ENCODE measurements at places on chromosomes 6 and 20.

DNA sequence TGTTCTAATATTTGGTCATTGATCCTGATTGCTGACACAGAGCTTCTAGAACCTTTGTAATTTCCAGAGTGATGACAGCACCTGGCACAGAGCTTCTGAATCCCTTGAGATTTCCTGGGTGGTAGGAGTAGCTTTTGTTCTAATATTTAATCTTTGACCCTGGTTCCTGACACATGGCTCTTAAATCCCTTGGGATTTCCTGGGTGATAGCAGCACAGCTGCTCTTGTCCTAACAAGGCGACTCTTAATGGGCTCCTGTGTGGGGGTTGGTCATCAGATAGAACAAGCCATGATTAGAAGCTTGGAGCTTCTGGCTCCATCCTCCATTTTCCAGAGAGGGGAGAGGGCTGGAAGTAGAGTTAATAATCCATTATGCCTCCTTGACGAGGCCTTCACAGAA lies 18.4 kb downstream of the GMPR start:
- DNase-seq: no peak

DNA sequence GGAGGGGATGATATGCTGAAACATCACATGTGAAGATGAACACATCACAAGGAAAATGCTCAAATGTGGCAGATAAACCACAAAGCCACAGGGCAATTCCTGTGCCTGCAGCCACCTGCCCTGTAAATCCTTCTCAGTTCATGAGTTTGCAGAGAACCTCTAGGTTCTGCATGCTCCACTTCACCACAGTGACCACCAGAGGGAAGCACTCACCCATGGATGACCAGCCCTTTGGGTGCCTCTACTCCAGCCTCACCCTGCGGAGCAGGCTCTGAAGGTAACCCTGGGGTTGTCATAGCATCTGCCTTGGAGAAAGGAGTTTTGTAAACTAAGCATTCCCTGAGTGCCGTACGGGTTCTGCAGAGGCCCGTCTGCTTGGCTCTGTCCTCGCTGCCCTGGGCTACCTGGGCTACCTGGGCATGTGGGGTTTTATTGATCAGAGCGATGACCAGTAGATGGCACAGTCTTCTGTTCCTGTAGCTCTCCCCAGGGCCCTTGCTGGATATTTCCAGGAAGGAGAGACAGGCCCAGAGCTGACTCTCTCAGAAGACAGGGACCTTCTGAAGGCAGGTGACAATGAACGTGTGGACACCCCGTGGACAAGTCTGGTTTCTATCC lies 31.7 kb upstream of the CST1 start:
- DNase-seq: no peak

- DNase-seq: no peak
Measured at GRCh38 chr20:4542270-4542669, 179.4 kb upstream of the PRND start.

DNA sequence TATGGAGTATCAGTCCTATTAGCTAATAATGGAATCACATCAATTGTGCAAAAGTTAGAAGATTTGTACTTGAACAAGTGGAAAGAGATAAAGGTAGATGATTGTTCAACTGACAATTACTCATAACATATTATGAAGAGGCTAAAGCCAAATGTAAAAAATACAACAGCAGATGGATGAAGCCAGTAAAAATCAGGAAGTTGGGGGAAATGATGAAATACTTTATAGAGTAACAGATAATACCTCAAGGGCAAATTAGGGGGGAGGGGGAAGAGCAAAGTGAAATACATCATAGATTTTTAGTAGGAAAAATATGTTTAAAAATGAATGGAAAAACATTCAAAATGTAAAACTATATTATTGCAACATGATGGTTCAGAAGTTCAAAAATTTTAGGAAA lies 114.0 kb downstream of the PDSS2 start:
- no peak for DNase-seq

- DNase-seq: no peak
Measured at GRCh38 chr20:6663104-6663503, 104.4 kb upstream of the BMP2 start.

DNA sequence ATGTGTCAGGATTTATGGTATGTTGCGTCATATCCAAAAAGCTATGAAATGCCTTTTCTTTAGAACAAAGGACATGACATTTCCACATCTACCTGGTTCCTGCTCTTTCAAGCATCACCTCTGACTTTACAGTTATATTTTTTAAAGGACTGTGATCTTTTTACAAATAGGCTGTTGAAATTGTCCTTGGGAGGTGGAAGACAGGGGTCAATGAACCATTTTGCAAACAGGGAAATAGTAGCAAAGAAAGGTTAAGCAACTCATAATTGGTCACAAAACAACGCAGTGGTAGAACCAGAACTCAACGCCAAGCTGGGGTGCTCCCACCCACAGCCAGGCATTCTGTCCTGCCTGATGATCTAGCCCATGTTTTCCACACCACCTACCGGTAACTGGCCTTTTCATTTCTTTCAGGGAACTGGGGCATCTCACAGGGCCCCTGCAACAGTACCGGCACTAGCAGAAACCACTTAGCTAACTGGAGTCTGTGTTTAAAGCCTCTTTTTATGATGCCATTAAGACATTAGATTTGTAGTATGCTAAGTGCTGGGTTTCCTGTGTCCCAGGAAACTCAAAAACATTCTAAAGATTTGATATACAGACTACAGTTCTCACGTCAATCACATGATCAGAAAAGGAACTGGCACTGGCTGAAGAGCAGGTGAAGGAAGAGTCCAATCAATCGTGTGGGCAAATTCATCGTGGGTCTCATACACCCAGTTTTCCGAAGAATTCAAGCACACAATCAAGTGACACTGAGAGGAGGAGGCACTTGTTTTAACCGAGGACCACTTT lies 13.9 kb downstream of the ZNF217 start:
- DNase-seq: no peak

GRCh38 chr6:34992376-34992775 lies 103.3 kb downstream of the ANKS1A start:
- DNase-seq: no peak

Data from memory B cell (primary cell).